ENCODE measurements at places on chromosomes 5 and 9.

DNA sequence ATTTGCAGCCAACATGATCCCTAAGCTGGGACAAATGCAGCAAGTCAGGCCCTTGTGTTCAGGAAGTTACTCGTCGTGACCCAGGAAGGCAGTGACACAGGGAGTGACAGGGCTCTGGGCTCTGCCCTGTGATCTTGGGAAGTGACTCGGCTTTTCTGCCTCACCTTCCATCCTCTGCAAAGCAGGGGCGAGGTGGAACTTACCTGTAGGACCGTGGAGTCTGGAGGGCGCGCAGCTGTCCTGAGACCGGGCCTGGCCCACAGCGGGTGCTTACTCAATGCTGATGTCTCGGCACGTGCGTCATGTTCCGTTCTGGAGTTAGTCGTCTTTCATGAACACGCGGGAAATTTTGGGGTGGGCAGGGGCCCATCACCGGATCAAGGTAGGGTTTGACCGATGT, 22.8 kb upstream of the LPCAT1 start:
- no peak for DNase-seq

DNA sequence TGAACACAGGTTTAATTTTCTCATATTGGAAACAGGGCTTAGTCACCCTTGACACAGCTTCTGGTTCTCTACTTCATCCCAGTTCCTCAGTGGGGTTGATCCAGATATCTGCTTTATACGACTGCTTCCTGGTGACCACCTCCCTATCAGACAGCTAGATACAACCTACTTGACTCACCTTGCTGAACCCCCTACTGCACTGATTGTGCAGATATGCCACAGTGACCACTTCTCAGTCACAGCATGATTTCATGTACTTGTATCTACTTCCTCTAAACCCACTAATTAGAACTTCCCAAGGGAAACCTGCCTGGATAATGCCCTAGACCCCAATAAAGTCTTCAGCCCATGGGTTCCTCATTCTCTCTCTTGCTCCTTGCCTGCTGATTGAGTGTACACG, 18.4 kb upstream of the RFK start:
- DNase-seq = no peak

DNA sequence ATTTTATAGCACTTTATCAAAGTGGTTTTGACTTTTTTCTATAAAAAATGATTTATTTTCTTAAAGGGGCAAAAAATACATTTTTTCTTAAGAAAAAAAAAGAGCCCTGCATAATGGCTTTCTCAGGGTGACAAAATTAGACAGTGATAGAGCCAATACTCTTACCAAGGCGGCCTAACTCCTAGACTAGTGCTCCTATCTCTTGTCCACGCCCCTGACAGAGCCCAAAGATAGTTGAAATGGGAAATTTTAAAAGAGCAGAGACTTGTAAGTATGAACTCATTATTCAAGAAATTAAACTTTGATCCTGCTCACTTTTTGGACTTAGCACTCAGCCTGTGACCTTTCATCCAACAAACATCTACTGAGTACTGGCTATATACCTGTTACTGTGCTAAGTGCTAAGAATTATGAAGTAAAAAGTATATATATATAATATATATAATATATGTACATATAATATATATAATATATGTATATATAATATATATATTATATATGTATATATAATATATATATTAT, 1.2 kb downstream of the INVS start:
- DNase-seq = no peak

DNA sequence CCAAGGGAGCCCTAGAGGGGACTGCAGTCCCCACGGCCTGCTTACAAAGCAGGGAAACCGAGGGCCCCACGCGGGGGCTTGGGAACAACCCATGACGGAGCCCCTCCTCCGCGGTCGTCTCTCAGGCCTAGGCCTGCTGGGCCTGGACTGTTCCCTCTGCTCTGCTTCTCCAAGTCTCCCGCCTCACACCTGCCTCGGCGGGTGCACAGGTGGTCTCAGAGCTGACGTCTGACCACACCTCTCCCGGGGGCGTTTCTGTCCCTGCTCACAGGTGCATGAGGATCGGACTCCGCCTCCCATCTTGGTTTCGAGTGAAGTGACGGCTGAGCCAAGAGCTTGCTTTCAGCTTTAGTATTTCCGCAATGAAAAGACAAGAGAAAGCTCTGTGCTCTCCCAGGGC, 72.1 kb downstream of the MRPL36 start:
- no peak for DNase-seq

GRCh38 chr9:131776473-131776872, 36.6 kb upstream of the RAPGEF1 start:
- DNase-seq = no peak

DNA sequence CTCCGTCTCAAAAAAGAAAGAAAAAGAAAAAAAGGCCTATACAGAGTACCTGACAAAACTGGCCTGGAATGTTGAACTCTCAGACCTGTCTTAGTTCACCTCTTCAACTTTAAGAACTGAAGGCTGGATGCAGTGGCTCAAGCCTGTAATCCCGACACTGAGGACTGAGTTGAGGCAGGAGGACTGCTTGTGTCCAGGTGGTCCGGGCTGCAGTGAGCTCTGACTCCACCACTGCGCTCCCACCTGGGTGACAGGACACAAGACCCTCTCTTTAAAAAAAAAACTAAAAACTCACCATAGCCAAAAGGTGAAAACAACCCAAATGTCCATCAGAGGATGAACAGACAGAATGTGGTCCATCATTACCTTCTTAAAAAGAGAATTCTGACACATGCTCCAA, 6.4 kb downstream of the MRPL41 start:
- DNase-seq = no peak

- no peak for DNase-seq
Observed at GRCh38 chr5:50501491-50502228, 60.6 kb upstream of the EMB start.

DNA sequence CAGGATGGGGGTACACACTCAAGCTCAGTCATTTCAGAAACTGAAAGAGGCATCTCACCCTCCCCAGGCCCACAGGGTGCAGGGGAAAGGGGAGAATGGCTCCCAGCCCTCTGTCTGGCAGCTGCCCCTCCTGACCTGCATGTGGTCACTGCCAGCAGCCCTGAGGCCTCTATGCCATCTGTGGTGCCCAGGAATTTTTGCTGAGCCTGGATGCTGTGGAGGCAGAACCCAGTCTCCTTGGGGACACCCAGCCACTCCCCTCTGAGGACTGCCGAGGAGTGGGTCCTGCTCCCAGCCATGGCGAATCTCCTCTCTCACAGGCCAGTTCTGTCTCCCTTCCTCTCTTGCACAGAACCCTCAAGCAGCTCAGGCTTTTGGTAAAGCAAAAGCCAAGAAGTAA, 104.0 kb upstream of the ALDH1B1 start:
- DNase-seq = no peak

DNA sequence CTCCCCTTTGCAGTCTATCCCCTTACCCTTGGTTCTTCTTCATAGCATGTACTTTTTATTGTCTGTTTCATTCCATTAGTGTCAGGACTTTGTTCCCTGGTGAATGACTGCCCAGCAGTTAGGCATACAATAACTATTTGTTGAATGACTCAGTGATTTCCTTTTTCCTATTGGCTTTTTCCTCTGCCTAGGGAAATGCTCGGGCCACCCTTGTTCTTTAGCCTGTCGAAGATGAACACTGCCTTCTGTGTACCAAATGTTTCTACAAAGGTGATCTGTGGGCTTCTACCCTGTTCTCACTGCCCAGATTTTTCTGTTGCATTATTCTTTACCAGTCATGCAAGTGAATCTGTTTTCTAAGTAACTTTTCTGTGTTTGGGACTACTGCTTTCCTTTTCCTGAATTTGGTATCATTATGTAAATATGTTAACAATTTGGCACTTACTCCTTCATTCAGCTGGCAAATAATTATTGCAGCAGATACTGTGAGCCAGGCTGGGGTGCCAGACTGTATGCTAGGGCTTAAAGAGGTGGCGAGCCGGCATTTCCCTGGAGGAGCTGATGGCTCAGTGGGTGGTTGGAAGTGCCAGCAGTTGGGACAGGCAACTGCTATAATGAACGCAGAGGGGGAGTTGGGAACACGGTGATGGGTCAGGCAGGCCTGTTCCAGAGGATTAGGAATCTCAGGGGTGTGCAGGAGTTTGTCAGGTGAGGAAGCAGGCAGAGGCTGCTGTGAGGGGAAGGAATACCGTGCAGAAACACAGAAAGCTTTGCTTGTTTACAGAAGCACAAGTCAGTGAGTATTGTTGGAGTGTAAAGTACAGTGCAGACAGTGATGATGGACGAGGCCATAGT, 30.6 kb downstream of the KDM4C start:
- DNase-seq = no peak

DNA sequence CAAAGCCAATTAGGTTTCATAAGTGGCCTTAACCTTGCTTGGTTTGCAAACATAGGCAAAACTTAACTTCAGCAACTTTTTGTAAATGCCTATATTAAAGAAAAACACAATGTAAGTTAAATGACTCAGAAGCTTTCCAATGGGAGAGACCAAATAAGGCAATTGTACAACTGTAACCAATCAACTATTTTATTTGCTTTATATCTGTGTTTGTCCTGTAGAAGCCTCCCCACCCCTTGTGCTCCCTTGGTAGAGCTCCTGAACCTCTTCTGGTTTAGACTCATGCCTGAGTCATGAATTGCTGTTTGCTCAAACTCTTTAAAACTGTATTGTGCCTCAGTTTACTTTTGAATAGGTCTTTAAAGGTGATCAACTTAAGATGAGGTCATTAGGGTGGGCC, 3.0 kb upstream of the C1QTNF3 start:
- no peak for DNase-seq

GRCh38 chr9:15469406-15469805, 41.4 kb downstream of the PSIP1 start:
- DNase-seq = no peak

DNA sequence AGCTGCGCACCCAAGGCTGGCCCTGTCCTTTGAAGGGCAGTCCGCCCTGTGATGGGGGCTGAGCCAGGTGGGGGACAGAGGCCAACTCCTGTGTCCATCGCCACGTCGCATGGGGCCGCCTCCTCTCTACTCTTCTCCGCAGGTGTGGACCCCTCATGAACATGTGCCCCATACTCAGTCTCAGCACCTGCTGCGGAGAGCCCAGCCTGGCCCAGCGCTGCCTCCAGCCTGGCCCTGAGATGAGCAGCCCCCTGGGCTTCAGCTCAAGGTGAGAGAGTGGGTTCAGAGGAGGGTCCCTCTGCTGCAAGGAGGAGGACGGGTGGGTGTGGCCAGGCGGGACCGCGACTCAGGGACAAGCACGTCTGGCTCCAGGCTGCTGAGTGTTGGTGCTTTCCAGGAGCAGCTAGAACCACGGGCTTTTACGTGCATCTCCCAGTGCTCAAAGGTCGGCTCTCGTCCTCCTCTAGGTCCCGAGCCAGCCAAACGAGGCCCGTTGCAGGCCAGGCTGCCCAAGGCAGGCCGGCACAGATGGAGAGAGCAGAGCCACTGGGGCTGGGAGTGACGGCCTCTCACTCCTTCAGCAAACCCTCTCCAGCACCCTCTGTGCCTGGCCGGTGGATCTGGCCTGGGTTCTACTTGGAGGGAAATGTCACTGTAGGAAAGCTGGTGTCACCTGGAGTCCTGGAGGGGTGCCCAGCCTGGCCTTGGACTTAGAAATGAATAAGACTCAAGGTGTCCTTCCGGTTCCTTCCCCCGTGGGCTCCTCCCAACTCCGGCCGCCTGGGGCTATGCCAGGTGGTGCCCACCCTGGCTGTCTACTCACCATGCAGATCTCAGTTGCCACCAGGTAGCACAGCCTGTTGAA, 48.9 kb upstream of the RNF130 start:
- DNase-seq = no peak

DNA sequence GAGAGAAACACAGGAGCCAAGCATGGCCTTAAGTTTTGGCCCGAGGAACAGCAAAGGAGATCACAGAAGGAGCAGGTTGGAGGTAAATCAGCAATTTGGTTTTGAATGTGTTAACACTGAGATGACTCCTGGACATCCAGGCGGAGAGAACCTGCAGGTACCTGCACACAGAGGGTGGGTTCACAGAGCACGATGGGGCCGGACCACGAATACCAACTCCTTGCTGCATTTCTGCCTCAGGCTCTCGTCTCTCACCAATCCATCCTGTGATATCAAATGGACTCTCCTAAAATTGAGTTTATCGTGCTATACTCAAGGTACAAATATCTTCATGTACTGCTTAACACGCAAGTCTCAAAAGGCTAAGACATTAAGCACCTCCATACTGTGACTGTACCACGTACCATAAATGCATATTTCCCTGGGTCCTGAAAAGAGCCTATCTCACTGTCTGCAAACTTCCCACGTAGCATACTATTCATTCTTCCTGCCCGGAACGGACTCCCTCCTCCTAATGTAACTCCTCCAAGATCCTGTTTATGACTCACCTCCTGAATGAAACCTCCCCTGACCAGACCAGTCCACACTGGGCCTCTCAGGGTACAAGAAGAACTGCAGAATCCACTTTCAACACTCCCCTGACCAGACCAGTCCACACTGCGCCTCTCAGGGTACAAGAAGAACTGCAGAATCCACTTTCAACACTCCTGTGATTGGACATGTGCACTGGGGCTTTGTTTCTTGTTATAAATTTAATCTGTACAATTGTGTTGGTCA, 380.8 kb upstream of the RFX3 start:
- DNase-seq = no peak

GRCh38 chr9:27125030-27125429, 16.0 kb downstream of the TEK start:
- no peak for DNase-seq

GRCh38 chr5:34695275-34696027, 39.3 kb downstream of the RAI14 start:
- no peak for DNase-seq

DNA sequence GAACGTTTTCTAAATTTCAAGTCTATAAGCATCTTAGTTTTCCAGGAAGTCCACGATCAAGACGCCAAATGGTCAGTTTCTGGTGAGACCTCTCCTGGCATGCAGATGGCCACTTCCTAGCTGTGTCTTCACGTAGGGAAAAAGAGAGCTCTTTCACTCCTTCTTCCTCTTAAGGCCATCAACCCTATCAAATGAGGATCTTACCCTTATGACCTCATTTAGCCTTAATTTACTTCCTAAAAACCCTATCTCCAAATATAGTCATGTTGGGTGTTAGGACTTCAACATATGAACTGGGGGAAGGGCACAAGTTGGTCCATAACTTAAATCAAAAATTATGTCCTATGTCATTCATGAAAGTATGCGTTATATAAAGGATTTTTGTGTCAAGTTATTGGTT, 229.5 kb downstream of the ARL15 start:
- DNase-seq = no peak

- DNase-seq = no peak
Observed at GRCh38 chr5:132044207-132044606, 16.2 kb upstream of the IL3 start.

- no peak for DNase-seq
Observed at GRCh38 chr5:97846643-97847042, 663.6 kb upstream of the RIOK2 start.

DNA sequence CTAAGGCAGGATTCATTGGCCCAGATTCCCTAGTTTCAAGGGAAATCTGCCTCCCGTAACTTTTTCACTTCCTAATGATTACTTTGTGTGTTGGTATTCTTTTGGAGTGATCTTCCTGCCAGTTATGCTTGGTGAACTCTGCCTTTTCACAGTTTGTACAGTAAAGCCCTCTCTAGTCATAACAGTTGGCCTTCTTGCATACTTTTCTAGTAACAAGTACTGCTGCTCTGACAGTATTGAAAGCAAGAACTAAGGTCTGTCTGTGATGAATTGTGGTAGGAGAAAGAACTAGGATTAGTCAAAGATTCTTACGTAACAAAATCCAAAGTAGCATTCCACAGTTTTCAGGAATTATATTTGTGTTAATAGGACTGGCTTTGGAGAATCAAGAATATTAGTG, 1457.2 kb upstream of the WWC1 start:
- no peak for DNase-seq

Measured in activated T-cell treated with anti-CD3 and anti-CD28 coated beads, Interleukin-2, amount 50 U/mL, for 1 hour (primary cell).